ELF-1 (cell line): ENCODE measurements at places on chromosomes 2 and 18.

DNA sequence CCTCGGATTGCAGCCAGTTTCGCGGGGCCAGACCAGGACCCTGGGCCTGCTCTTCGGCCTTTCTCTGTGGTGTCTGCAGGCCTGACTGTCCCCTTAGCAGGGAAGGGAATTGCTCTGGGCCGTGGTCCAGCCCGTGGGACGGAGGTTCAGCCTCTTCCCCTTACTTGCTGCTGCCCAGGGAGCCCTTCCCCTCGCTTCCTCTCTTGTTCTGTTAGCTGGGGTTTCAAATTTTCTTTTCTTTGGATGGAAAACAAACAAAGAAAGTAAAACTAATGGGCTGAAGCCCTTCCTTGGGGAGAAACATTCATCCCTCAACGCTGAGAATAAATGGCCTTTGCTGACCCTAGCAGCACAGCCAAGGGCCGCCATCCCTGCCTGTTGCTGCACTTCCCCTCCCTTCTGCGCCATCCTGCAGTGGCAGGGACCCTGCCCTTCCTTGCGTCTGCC lies 52.4 kb downstream of the ASAP2 start:
- DNase-seq = no peak

- no peak for DNase-seq
Observed at GRCh38 chr2:97757062-97757461, 43.7 kb downstream of the ZAP70 start.

GRCh38 chr18:58937071-58937886 lies 72.6 kb downstream of the ZNF532 start:
- DNase-seq = no peak

- DNase-seq = no peak
Observed at GRCh38 chr2:100067784-100068183, 74.6 kb downstream of the AFF3 start.

- DNase-seq = no peak
Observed at GRCh38 chr18:6106091-6106685, 210.9 kb upstream of the TMEM200C start.

- no peak for DNase-seq
Observed at GRCh38 chr18:69889009-69889408, 58.7 kb downstream of the CD226 start.

DNA sequence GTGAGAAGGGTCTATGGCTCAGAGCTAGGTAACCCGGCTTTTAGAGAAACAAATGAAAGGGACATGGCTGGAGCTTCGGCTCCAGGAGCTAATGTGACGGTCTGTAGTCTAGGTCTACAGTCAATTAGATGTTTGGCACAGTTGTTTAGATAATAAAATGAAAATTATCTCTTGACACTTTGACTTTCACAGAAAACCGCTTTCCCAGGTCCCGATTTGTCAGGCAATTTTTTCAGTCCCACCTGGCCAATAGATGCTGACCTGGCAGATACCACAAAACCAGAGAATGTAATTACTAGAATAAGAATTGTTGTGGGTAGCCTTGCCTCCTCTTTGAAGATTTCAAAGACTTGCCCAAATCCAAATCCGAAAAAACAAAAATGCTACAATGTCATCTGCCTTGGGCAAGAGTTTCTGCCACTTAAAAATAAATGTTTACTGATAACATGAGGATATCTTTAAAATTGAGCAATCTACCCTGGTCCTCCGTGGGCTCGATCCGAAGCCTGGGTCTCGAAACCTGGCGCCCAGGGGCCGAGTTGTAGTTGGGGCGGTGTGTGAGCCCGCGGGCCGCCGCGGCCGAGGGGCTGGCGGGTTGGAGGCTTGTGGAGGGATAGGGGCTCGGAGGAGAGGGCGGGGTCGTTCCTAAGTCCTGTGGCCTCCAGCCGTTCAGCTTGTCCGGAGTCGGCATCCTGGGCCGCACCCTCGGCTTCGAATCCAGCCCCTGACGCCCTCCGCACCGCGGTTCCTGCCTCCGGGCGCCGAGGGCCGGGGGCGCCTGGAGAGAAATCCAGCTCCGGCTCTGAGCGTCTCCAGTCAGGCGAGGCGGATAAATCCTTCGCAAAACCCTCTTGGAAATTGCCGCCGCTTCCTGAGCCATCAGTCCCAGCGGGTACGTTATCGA lies 2.3 kb downstream of the EMX1 start:
- DNase-seq = peak; percentile 70

GRCh38 chr18:61096226-61096625 lies 237.0 kb upstream of the CDH20 start:
- no peak for DNase-seq

GRCh38 chr2:1833726-1834125 lies 89.4 kb upstream of the PXDN start:
- DNase-seq = no peak

DNA sequence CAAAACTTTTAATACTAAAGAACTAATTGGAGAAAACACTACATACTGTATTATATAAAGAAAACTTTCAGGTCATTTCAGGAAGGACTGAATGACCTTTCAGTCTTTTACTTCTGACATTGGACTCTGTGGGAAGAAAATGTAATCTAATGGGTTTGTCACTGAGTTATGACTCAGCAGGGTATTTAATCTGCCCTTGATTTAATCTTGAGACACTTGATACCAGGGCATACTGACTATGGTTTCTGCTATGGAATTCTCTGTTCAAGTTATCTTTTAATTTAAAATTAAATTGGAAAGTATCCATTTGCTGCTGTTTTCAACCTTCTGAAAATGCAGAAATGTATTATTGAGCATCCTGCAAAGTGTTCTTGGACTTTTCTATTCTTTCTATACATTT lies 354.2 kb upstream of the GALNT5 start:
- DNase-seq = no peak
